Uterus (tissue), 4 donors: ENCODE measurements at places on chromosomes 6 and 20. TPM values are rescaled to one million over a fixed set of nuclear protein-coding genes. Genes with fewer than 3 reads are reported as not detected.

RCAN2 gene
- total RNA-seq, result 3.0 TPM

TFAP2C gene
- total RNA-seq, result 1.1 TPM

CEP85L gene
- total RNA-seq, result 63.5 TPM

ANKRD66 gene
- not detected for total RNA-seq

PRR18 gene
- not detected for total RNA-seq

UBR2 gene
- 44.2 TPM for total RNA-seq

ASIP gene
- total RNA-seq, result not detected

TMEM200A gene
- 27.9 TPM for total RNA-seq

BMP6 gene
- 3.2 TPM for total RNA-seq

DHX16 gene
- total RNA-seq, result 3.2 TPM

DNA sequence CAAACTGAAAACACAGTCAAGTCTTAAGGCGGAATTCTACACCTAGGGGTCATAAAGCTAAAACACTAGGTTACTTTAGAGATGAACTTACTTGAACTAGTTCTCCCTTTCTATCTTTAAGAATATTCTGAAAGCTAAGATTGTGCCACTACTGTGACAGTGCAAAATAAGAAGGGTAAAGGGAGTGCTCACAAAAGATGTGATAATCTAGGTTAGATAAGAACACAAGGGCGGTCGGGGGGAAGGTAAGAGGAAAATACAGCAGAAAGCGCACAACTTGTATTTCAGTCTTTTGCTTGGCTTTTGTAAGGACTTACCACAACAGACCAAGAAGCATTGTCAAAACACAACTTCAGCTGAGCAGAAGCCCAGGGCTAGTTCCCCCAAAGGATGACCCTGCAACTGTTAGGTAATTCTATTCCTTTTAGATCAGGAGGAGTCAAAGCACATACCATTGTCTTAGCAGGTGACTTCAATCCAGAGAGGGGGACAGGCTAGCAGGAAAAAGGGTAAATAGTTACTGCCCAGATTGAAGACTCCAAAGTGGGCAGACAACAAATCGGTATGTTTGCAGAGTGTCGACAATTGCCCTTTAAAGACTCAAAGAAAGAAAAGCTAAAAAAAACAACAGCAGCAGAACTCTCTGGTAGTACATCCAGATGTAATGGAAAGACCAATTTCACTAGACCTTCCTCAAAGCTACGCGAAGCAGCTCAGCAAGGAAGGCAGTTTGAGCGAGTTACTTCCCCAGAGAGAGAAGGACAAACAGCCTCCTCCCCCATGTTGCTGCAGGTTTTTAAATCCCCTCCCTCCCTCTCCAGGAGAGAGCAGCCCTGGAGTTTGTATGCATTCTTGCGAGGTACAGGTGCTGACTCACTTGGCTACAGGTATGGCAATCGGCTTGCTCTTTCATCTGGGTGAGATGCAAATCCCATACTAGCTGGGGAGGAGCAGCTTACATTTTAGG, 59.0 kb downstream of the RIPOR2 start:
- no peak for DNase-seq

DNA sequence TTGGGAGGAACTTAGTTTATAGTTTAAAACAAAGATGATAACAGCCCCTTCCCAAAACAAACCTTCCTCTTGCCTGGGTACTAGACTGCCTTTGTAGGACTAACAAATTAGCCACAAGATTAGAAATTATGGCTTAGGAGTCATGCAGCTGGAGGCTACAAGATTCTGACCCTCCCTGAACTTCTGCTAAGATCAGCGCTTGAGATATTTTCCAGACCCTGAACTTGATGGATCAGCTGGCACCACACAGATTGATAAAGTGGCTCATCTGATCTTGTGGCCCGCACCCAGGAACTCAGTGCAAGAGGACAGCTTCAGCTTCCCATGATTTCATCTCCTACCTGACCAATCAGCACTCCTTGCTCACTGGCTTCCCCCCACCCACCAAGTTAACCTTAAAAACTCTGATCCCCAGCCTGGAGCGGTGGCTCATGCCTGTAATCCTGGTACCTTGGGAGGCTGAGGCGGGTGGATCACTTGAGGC, 5.9 kb upstream of the SERINC3 start:
- no peak for DNase-seq

DNA sequence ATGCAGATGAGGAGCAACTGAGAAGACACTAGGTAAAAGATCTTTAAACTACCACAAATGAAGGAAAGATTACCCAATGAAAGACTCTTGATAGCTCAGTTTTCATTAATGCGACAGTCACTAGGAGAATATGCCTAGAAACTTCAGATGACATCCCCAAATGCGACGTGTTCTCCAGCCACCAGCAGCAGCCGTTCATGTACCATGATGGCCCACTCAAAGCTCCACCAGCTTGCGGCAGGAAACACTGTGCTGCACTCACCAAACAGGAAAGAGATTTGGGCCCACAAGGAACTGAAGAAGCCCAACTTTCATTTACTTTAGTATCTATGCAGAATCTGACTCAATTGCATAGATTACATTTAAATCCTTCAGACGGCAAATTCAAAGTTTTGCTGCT, 7.5 kb downstream of the DIDO1 start:
- DNase-seq, result no peak

DNA sequence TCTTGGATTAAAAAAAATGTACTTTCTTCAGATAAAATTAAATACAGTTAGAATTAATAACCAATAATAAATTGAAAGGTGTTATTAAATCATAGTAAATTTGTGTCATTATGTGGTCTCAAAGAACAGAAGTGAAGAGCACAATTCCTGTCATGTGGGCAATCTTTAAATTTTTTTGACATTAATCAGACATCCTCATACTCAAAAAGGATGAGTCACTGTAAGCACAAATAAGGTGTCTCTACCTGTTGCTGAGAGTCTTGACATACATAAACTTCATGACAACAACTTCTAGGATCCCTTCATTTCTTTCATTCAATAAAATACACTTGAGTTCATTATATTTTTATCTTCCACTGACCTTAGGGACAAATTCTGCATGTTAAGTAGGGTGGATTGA, 76.1 kb downstream of the SLC22A3 start:
- no peak for DNase-seq

- DNase-seq, result no peak
Observed at GRCh38 chr6:166670894-166671293, 43.8 kb upstream of the RPS6KA2 start.

DNA sequence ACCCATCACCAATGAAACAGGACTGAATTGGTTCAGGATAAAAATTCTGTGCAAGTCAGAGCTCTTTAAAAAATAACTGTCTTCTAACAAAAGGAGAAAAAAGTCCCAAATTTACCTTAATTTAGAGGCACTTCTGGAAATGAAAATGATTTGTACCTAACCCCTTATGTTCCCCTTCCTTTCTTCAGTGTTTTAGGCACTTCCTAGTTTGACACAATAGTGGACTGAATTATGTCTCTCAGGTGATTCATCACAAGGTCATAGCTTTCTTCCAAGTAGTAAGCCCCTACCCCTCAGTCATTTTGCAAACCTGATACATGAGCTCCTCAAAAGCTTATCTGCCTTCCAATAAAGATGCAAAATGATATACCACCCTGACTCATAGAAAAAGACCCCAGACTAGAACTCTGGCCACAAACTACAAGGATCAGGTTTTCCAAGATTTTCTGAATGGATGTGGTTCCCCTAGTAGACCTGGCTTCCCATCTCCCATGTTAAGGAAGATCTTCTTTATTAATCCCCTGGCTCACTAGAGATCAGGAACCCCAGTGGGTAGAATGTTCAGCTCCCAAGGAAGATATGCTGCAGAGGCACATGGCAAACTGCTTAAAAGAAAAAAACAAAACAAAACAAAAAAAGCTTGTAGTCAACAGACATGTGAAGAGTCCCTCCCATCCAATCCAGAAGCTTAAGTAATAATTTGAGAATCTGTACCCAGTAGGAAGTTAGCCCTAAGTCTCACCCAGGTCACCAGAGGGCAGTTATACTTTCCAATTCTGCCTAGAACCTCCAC, 3.6 kb downstream of the PPP1R10 start:
- DNase-seq, result no peak

DNA sequence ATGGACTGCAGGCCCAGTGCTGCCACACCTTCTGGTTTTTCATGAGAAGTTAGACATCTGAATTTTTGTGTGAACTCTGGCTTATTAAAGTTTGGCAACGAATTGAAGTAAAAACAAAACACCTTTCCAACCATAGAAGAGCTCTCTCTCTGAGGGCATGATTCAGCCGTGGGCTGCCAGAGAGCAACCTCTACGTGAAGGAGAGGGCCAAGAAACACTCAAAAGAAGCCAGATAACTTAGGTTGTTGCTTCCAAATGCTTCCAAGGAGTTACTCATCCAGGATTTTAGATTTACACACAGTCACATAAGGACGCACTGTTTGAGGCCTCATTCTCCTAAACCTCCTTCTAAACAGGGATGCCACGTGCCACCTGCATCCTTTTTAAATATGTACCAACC, 65.5 kb downstream of the NRN1 start:
- no peak for DNase-seq

- DNase-seq, result no peak
Observed at GRCh38 chr6:111858347-111858746, 14.9 kb downstream of the FYN start.

DNA sequence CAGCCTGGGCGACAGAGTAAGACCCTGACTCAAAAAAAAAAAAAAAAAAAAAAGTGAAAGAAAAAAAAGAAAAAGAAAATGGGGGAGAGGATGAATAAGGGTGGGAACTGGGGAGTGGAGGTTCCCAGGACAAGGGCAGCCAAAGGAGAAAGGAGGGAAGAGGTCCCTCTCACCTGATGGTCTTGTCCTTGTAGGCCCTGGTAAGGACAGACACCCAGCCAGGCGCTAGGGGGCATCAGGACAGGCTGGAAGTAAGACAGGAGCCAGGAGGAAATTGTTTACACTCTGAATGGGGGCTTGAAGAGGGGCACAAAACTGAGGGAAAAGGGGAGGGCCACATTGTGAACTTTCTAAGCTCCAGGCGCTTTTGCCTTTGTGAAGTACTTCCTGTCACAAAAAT, 2.3 kb upstream of the ALDH5A1 start:
- DNase-seq, result no peak

- no peak for DNase-seq
Observed at GRCh38 chr6:29456971-29457370, at the start of the genes OR11A1 and OR2H1. TSS of gene OR11A1 (minus strand) at chr6:29457071. CDS start at chr6:29427641, 29,430 bp downstream. TSS of gene OR2H1 (plus strand) at chr6:29457155. CDS start at chr6:29461770, 4,615 bp downstream.

GRCh38 chr6:16476861-16477260, 238.5 kb downstream of the GMPR start:
- DNase-seq, result no peak

GRCh38 chr20:32796383-32796948, 23.3 kb upstream of the MAPRE1 start:
- DNase-seq, result no peak

GRCh38 chr6:129617986-129618385, 92.0 kb downstream of the ARHGAP18 start:
- no peak for DNase-seq

- DNase-seq, result no peak
Observed at GRCh38 chr20:24773168-24773567, 175.9 kb upstream of the CST7 start.

DNA sequence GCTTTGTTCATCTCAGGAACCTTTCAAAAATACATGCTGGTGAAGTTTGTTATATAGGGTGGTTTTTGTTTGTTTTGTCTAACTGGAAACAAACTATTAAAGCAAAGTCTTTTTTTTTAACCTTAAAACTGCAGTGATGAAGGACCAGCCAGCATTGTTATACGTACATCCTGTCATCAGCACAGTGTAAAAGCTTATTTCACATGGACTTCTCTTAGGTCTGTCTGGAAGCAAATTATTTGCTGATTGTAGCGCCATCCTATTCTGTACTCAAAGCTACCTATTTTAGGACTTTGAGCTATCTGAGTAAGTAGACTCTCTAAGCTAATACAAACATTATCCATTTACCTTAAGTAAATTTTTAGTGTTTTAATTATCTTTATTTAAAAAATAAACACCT, 61.7 kb downstream of the SNX9 start:
- no peak for DNase-seq

DNA sequence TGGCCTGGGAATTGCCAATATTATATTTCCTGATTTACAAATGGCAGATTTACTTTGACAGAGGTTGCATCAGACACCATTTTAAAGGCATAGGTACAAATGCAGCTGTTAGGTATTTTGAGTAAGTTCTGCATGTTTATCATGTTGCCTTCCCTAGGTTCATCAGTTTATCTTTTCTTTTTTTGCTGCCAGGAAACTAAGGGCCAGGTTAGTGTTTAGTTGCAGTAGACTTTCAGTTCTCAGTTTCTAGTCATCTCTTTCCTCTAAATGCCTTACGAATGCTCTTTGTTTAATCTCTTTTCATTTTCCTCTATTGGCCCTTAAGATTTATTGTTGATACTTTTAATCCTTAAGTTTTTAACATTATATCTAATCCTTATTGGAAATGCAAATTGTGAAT, 129.9 kb downstream of the SMAP1 start:
- DNase-seq, result no peak

DNA sequence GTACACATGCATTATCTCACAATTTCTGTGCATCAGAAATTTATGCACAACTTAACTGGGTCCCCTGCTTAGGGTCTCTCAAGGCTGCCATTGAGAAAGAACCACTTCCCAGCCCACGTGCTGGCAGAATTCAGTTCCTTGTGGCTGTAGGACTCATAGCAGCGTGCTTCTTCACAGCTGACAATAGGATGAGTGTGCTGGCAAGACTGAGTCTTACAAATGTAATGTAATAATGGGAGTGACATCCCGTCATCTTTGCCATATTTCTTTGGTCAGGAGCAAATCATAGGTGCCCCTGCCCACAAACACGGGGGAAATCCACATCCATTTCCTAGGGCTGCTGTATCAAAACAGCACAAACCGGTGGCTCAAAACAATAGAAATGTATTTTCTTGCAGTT, 77.4 kb downstream of the FIG4 start:
- DNase-seq, result no peak

DNA sequence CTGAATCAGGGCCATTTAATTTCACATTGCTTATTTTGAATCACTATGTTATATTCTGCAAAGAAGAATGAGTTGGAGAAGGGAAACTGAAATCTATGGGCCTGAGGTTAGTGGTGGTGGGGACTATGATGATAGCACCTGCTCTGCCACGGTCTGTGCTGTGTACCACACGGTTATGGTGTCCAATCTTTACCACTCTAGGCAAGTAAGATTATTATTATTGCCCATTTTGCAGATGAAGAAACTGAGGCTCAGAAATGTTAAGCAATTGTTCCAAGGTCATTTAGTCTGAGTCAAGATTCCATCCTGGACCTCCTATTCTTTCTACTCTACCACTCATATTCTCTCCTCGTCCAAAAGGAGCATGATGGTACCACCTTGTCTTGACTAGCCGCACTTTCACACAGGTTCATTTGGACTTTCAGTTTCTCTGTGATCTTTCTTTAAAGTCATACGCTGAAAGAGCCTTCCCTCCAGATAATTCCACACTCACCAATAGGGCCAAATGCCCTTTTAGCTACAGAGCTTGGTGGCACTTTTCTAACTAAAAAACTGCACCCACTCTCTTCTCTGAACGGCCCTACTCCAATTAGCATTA, 56.2 kb downstream of the GFOD1 start:
- no peak for DNase-seq

DNA sequence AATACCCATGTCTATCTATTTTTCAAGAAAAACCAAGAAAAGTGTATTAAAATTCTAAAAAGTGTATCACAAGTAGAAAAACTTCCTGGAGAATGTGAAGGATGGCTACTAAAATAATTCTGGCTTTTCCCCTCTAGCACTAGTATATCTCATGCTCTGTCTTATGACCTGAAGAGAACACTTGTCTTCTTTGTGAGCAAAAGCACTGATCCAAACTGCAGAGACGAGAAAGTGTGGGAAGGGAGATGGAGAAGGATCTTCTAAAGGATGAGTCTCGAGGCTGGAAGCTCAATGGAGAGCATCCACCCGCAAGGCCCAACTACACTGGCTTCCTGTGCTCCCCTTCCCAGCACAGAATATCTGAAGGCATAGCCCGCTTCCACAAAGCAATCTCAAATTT, 23.5 kb downstream of the STX7 start:
- no peak for DNase-seq
